ENCODE measurements at places on chromosomes 12 and 14. TPM values are rescaled to one million over a fixed set of nuclear protein-coding genes. Genes with fewer than 3 reads are reported as not detected.

SLCO1B1 gene
- total RNA-seq, result not detected

CLEC4C gene
- total RNA-seq, result not detected

GNPNAT1 gene
- total RNA-seq, result 14.6 TPM

SLC25A21 gene
- total RNA-seq, result 3.4 TPM

ANKRD13A gene
- total RNA-seq, result 95.5 TPM

CCDC85C gene
- total RNA-seq, result 23.7 TPM

AKAP3 gene
- total RNA-seq, result 0.13 TPM

ANG gene
- total RNA-seq, result 2.7 TPM

CCDC38 gene
- not detected for total RNA-seq

ASPG gene
- under 0.01 TPM for total RNA-seq

GLS2 gene
- total RNA-seq, result 2.2 TPM

PLA2G1B gene
- not detected for total RNA-seq

MGP gene
- 10.8 TPM for total RNA-seq
